ENCODE measurements at places on chromosomes 12 and 14. TPM values are rescaled to one million over a fixed set of nuclear protein-coding genes. Genes with fewer than 3 reads are reported as not detected.

Gene TAS2R8
- not detected for polyA plus RNA-seq

Gene RHOJ
- 20.5 TPM for polyA plus RNA-seq

Gene NEMP1
- 23.6 TPM for polyA plus RNA-seq

Gene PIK3C2G
- polyA plus RNA-seq = 4.2 TPM

Gene CRIP2
- 109 TPM for polyA plus RNA-seq

Gene ANKRD33
- polyA plus RNA-seq = 0.12 TPM

GRCh38 chr14:82855912-82856391, 1322.3 kb upstream of the SEL1L start:
- peak; percentile 27 for DNase-seq

DNA sequence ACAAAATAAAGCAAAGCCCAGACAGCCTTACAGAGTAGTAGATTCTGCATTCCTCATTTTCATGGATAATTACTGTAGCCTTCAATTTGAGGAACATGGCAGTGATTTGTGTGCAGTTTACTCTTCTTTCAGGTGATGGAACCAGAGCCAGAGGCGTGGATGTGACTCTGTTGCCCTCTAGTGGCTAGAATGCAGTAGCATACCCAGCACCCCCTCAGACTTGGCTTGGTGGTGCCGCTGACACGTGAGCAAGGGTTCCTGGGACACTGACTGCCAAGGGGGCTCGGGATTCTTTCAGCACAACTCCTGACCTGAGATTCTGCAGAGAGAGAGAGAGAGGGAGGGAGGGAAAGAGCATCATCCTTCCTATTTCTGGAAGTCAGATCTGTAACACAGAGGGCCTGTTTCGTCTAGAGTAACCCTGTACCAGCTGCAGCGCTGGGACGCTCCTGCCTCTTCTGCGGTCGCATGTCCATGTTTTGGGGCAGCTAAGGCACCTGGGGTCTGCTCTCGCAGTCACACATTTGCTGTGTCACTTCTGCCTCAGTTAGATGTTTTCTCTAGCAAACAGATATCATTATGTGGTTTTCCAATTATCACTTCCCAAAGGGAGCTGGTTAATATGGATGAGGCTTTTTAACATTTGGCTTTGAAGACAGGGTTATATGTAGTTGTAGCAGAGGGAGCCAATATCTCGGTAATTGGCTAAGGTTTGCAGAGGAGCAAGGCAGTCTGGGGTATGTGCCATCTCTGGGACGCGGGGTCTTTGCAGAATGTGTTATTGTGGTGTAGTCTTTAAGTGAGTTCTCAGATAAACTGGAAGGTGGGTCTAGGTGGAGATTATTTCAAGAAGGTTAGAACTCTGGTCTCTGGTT, 428.1 kb downstream of the NRXN3 start:
- DNase-seq = peak; percentile 45

- no peak for DNase-seq
Measured at GRCh38 chr14:104510216-104510615, 69.3 kb upstream of the C14orf180 start.

DNA sequence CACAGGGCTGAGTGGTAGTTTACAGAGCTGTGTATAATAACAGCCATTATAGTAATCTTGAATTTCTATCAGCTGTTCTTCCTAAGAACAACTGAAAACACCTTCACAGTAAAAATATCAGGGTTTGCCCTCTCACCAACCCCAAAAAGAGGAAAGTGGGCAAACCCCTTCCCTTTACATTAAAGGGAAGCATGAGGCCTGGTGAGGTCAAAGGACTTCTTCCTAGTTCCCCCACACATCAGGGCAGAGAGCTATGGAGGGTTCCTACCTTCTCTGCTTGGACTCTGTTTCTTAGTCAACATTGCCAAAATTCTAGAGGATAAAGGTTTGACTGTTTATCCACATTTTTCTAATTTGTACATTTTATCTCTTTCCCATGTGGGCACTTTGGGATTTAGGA, 4.4 kb upstream of the RPAP3 start:
- no peak for DNase-seq

GRCh38 chr14:106843951-106844483, 1317.6 kb downstream of the TMEM121 start:
- no peak for DNase-seq

DNA sequence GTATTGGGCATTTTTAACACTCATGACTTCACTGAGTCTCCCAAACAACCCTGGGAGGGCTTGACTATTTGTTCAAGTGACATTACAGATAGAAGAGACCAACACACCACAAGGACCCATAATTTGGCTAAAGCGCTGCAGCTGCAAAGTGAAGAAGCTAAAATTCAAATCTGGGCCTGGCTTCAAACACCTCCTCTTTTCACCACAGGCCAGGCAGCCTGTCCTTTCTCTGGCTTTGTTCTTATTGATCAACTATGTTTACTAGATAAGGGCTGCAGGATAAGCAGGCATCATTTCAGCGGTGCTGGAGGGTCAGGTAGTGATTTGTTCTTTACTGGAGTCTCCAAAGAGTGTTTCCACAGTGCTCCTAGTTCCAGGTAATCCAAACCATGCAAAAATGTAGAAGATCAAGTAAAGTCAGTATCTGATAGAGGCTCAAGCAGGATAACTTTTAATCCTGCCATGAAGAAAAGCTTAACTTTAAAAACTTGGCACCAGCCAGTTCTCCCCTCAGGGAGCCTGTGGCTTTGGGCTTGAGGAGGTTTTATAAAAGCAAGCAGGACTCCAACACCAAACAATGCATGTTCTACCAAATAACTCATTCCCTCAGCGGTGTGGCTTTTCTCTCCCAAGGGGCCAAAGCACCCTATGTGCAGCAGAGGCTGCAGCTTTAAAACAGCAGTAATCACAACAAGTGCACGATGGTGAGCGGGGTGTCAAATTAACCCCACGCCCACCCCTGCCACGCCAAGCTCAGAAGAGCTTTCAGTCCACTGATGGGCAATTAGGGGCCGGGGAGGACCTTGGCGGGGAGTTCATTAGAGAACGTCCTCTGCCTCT, 16.8 kb downstream of the CLMN start:
- no peak for DNase-seq

- no peak for DNase-seq
Measured at GRCh38 chr14:81400852-81401251, 728 bp upstream of the STON2 start.

DNA sequence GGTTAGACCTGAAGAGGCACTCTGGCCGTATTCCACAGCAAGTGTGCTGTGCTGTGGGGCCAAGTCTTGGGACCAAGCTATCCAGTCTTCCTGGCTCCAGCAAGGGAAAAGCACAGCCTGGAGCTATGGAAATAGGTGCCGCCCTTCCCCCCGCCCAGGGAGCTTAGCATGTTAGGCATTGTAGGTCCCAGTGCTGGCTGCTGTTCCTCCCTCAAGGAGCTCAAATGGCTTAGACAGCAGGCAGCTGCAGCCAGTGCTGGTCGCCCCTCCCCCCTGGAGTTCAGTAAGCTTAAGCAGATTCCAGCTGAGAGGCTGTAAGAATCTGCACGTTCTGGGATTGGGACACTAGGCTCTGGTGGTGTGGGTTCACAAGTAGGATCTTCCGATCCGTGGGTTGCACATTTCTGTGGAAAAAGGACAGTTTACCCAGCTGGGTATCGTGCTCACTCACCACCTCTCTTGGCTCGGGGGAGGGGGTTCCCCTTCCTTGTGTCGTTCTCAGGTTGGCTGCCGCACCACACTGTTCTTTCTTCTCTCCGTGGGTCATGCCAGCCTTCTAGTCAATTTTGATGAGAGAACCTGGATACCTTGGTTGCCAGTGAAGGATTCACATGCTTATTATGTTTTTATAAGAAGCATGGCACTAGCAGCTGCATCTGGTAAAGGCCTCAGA, 127.3 kb downstream of the CNTN1 start:
- no peak for DNase-seq

- no peak for DNase-seq
Measured at GRCh38 chr12:125424909-125425308, 359.7 kb downstream of the AACS start.

- DNase-seq = no peak
Measured at GRCh38 chr12:100061814-100062213, 77.1 kb upstream of the ANKS1B start.

- peak; percentile 82 for DNase-seq
Measured at GRCh38 chr14:52068615-52069306, at the start of gene NID2. Gene NID2, minus strand, starts transcription at chr14:52069059. Its CDS starts 65 bp downstream, at chr14:52068994.

GRCh38 chr14:94623856-94624499, 11.8 kb downstream of the SERPINA3 start:
- no peak for DNase-seq

GRCh38 chr12:66623455-66623854, 55.4 kb downstream of the GRIP1 start:
- DNase-seq = no peak

DNA sequence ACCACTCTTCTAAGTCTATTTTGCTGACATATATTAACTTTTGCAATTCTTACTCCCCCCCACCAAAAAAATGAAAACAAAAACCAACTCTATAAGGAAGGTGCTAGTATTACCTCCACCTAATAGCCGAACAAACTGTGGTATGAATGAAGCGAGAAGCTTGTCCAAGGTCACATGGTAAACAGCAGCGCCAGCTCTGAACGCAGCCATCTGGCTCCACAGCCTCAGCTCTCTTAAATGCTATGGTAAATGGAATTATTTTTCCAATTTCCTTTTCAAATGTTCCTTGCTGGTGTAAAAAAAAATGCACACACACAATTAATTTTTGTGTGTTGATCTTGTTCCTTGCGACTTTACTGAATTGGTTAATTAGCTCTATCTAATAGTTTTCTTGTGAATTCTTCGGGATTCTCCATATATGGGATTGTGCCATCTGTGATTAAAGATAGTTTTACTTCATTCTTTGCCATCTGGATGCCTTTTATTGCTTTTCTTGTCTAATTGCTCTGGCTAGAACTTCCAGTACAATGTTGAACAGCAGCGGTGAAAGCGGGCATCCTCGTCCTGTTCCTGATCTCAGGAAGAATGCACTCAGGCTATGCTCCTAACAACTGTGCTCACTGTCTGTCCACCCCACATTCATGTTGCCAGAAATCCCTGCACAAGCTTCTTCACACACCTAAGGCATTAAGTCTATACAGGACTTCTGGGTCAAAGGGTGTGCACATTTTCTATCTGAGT, 10.7 kb upstream of the C12orf76 start:
- no peak for DNase-seq

Data from right renal cortex interstitium (tissue), 3 donors.